ENCODE measurements at places on chromosomes 1 and 21.

GRCh38 chr1:218344814-218345672 is at the start of gene TGFB2:
TSS of gene TGFB2 (plus strand) at chr1:218345336. CDS start at chr1:218346702, 1,366 bp downstream.
- DNase-seq = peak; percentile 86

- no peak for DNase-seq
These were observed 127.3 kb downstream of the TBX19 start for GRCh38 chr1:168407832-168408538.

- no peak for DNase-seq
These were observed 1515.2 kb downstream of the PLA2G4A start for GRCh38 chr1:188343914-188344313.

GRCh38 chr1:156662005-156662799 is 15.0 kb downstream of the NES start:
- DNase-seq = no peak

DNA sequence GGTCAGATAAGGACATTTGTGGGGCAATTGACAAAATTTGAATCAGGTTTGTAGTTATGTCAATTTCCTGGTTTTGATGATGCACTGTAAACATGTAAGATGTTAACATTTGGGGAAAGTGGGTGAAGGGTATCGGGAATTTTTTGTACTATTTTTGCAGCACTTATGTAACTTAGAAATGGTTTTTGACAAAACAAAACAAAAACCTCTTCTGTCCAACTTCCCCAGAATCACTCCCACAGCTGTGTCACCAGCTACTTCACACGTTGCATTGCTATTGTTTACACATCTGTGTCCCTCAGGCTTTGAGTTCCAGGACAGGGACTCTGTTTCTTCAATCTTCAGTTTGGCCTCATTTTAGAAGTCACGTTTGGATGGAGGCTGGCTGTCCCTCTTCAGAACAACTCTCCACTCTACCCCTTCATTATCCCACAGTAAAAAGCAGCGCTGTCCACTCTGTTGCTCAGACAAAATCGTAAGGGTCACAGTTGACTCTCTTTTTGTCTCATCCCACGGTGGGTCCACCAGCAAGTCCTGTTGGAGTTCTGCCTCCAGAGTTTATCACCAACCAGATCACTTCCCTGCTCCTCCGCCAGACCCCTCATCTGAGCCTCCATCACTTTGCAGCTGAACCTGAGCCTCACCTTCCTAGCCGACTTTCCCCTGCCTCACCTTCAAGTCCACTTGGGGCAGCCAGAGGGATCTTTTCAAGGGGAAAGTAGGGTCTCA is 63.2 kb downstream of the NENF start:
- no peak for DNase-seq

- no peak for DNase-seq
These were observed 35.9 kb upstream of the TMEM52 start for GRCh38 chr1:1954831-1955441.

- DNase-seq = peak; percentile 22
These were observed at the start of gene IL20 for GRCh38 chr1:206864939-206865671. TSS of gene IL20 (plus strand) at chr1:206865623. CDS start at chr1:206865853, 230 bp downstream.
